ENCODE measurements at places on chromosomes 1 and 21.

DNA sequence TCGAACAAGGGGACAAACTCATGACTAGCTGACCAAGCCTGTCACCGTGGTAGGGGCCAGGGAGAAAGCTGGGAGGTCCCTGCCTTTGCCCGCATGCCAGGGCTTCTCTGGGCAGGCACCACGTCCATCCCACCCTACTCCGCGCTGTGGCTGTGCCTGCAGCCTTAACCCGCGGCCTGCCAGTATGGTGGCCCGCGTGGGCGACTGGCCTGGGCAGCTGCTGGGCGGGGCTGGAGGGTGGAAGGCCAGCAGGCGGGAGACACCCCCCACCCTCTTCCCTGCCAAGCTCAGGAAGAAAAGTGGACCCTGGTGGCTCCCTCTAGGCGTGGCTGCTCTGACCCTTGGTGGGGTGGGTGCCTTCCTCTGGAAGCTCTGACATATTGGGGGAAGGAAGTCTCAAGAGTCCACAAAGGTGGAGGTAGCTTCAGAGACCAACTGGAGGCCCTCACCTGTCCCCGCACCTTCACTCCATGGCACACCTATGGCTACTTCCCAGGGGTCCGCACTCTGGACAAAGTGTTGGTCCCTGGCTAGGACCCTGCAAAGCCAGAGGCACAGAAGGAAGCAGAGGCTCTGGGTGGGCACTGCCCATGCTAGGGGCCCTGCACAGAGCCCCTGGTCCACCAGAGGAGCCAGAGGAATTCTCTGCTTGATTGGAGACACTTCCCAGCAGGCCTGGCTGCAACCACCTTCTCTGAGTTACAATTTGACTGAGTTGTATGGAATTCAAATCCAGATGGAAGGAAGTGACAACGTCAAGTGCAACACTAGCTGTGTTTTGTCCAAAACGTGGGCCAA lies 3.3 kb upstream of the SKI start:
- DNase-seq = no peak

GRCh38 chr1:98692482-98692881 lies 31.0 kb downstream of the SNX7 start:
- DNase-seq = no peak

- no peak for DNase-seq
These were observed 10.1 kb upstream of the EXO1 start for GRCh38 chr1:241837901-241838300.

DNA sequence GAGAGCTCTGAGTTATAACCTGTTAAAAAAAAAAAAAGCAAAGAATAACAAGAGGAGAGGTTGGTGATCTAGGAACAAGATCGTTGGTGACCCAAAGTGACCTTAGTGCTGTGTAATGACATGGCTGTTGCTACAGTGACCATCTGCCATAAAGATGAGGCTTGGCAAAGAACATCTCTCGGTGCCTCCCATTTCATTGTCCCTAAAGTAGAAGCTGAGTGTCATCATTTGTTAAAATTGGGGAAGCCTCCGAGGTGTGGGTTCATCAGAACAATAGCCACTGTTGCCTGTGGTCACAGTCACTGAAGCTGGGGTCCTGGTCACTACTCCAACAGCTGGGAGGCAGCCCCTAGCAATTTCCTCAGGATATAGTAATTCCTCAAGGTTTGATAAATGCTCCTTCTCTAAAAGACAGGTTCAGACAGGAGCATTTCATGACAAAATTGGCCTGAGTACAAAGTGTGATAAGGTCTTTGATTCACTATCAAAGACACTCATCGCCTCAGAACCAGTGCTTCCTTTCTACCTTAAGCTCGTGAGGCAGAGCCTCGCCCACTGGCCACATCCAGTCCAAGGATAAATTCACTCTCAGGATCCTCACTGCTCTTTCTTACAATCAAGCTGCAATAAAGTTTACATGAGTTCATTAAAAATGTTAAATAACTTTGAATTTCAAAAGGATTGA lies 81.9 kb upstream of the RGS2 start:
- DNase-seq = no peak

GRCh38 chr1:235682216-235682615 lies 32.6 kb upstream of the GNG4 start:
- DNase-seq = no peak

DNA sequence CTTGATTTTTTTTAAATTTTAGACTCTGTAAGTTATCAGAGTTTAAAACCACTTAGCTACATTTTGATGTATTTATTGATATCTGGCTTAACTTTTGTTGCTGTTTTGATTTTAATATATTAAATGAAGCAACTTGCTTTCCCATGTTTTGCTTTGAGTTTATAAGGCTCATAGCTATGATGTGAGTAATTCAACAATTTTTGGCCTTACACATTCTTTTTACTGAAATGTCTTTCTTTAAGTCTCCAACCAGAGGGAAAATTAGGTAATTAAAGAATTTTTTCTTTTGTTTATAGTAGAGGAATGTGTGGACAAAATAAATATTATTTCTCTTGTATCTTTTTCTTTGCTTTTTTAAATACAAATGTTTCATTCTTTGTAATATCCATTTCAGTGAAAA lies 258.3 kb upstream of the ADAMTS5 start:
- no peak for DNase-seq

All from stimulated activated CD4-positive, alpha-beta T cell treated with anti-CD3 and anti-CD28 coated beads, Interleukin-4, amount 100 ng/mL, for 4 hours (primary cell).